ENCODE measurements at places on chromosomes 1 and 21.

GRCh38 chr1:22563671-22564602 lies 648 bp downstream of the EPHA8 start:
- no peak for DNase-seq

DNA sequence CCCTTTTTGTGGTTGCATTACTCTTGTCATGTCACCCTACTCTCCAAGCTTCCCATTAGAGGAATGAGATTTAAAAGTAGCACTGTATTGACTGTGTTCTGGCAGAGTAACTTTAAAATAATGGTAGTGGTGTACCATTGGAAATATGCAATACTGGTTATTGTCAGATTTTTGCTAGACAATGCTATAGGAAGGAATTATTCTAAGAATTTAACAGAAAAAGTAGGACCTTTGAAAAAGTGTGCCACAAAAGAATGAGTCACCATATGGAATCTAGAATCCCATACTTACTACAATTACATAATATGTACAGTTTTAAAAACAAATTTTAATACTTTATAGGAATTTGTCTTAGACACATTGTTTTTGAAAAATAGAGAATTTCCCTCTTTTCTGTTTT lies 13.8 kb downstream of the MIER1 start:
- DNase-seq, result peak; percentile 73

GRCh38 chr1:207286786-207287468 lies 34.6 kb upstream of the CD55 start:
- DNase-seq, result peak; percentile 71

- DNase-seq, result peak; percentile 38
Measured at GRCh38 chr21:33317145-33317544, 7.6 kb upstream of the IFNAR1 start.

DNA sequence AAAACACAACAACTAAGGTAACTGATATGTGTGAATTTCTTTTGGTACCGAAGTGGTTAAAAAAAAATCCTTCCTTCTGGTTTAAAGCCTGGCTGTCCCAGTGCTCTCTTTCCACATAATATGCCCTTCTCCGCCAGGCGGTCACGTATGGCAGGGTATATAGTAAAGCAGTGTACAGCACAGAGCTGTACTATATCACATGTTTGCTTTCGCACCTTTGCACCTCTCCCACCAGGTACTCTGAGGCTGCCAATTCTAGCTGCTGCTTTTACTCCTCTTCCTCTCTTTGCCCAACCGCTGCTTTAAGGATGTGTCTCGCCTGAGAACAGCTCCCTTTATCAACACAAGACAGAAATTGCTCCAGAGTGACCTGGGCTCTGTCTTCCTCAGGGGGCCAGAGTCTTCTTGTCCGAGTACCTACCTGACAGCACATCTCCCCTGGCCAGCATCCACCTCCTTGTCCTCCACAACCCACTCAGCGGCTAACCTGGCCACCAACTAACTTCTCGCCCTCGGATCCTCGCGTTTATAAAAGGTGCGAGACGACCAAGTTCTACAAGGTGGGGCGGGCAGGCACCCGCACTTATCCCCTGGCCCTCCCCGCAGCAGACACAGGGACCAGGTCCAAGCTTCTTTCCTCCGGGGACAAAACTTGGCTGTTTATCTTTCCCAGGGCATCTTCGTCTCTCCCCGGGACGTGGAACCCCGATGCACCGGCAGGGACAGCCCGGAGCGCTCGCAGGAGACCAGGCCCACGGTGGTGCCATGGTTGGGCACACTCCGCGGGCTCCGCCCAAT lies 1.6 kb downstream of the COLGALT2 start:
- no peak for DNase-seq

GRCh38 chr1:160115545-160116282 lies at the start of gene ATP1A2:
TSS of gene ATP1A2 (plus strand) at chr1:160115759. CDS start at chr1:160115862, 103 bp downstream.
- no peak for DNase-seq

- DNase-seq, result peak; percentile 41
Measured at GRCh38 chr1:22500471-22500870, 48.8 kb downstream of the ZBTB40 start.

DNA sequence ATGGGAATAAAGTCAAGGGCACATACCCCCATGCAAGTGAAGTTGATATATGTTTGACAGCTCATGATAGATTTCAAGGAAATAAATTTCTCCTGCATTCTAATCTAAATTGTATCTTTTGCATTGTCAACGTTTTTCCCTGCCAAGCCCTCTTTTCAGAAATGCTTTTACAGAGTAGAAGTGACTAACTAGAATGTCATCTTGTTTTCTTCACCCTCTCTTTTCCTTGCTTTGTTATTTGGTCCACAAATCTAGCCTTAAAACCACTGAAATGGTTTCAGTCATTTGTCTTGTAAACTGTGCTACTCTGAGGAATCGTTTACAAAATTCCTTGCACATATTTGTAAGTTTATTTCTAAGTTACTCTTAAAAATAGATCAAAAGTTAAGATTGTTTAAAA lies 600.8 kb upstream of the CXADR start:
- peak; percentile 18 for DNase-seq

GRCh38 chr1:29121516-29121935 lies 2.2 kb downstream of the TMEM200B start:
- DNase-seq, result no peak

DNA sequence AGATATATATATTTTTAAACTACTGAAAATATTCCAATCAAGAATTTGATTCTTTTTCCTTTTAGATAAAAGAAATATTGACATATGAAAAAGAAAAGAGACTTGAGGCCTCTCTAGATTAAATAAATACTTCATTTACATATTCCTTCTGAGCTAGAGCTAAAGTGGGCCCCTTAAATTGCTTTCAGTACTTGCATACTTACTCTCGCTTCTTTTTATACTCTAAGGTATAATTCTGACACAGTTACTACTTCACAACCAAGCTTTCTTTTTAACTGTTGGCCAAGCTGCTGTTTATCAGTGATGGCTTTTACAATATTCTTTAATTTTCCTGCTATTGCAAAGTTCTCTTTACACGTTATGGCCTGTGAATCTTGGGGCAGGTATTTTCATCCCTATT lies 24.6 kb downstream of the EXTL2 start:
- DNase-seq, result no peak

DNA sequence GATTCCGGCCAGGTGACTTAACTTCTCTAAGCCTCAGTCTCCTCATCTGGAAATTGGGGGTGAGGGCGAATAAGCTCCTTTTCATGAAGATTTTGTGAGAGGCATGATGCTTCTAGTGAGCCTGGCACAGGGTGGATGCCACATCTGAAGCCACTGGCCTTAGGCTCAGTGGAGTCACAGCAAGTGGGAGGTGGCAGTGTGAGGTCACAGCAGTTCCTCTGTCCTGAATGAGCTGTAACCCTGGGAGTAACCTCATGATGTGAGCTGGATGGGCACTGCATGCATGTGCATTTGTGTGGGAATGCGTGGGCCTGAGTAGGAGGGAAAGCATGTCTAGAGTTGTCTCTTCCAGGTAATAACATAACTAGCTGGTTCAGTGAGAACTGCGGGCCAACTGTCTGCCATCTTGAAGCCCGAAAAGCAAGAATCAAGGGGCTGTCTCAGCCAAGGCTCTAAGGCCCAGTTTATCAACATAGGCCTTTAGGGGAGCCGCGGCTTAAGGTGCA lies 27.0 kb upstream of the HTR1D start:
- no peak for DNase-seq

DNA sequence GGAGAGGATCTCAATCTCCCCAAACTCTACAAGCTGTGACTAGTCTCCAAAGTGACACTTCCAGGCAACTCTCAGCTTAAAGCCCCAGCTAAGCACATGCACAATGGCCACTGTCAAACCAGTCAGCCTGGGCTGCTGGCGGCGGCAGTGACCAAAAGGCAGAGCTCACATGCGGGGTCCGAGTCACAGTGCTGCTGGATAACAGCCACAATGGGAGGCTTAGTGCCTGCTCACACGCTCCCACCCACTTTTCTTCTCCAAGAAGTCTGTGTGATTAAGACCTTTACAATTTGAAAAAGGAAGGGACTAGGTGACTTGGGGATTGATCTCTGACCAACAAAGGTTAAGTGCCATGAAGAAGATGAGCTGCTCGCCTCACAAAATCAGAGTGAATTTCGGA lies 16.8 kb downstream of the RIPK4 start:
- peak; percentile 29 for DNase-seq

GRCh38 chr1:100718581-100718980 lies 961 bp upstream of the VCAM1 start:
- DNase-seq, result no peak

DNA sequence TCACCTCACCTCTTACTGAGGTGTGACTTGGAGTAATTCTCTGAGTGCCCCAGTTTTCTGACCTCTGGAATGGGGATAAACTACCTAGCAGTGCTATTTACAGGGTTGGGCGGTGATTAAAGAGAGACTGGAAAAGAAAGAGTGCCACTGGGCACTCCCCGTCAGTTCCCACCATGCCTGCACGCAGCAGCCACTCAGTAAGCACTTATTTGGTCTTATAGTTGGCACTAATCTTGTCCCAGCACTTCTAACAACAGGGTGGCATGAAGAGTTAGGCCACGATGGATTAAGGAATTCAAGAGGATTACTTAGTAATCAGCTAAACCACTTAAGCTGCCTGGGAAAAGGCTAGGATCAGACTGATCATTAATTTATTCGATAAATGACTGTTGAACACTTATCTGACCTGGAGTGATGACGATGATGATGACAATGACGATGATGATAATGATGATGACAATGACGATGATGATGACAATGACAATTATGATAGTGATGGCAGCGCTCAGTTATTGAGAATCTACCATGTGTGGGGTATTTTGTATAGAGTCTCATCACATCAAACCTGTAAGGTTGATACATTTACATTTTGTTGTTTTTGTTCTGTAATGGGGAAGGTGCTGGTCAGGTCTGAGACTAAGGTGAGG lies 5.4 kb downstream of the CITED4 start:
- DNase-seq, result no peak

- no peak for DNase-seq
Measured at GRCh38 chr1:3768811-3769390, 3.6 kb upstream of the SMIM1 start.

- DNase-seq, result peak; percentile 62
Measured at GRCh38 chr1:36369061-36369861, 16.5 kb downstream of the STK40 start.

- DNase-seq, result no peak
Measured at GRCh38 chr1:159030877-159031447, 21.3 kb downstream of the IFI16 start.

DNA sequence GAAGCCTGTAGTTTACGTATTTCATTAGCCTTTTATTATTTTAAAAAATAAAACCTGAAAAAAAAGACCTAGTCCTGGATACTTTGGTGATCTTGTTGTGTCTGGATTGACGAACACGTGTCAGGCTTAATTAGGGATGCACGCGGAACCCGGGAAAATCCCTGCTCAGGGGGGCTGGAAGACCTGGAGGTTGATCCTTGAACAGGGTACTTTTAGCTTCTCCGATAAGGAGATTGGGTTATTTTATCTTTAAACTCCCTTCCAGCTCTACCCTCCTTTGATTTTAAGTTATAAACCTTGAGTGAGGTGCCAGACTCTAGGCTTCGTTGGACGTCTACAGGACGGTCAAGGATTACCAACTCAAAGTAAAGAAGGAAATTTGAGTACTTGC lies 552 bp upstream of the ZNF691 start:
- DNase-seq, result peak; percentile 12

DNA sequence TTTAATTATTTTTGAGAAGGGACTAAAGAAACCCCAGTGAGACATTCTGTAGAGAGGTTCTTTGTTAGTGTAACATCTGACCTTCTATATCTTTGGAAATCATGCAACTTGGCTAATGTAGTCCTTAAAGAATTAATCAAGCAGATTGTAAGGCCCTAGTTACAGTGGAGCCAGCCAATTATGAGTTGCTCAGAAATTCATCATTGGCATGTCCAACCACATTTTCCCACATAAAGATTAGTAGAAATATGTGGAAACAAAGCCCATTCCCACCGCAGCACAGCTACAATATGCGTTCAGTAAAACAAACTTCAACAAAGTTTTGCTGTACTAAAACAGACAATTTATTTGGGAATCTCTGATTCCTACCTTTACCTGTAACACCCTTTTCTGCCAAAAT lies 27.8 kb downstream of the WNT2B start:
- peak; percentile 72 for DNase-seq

DNA sequence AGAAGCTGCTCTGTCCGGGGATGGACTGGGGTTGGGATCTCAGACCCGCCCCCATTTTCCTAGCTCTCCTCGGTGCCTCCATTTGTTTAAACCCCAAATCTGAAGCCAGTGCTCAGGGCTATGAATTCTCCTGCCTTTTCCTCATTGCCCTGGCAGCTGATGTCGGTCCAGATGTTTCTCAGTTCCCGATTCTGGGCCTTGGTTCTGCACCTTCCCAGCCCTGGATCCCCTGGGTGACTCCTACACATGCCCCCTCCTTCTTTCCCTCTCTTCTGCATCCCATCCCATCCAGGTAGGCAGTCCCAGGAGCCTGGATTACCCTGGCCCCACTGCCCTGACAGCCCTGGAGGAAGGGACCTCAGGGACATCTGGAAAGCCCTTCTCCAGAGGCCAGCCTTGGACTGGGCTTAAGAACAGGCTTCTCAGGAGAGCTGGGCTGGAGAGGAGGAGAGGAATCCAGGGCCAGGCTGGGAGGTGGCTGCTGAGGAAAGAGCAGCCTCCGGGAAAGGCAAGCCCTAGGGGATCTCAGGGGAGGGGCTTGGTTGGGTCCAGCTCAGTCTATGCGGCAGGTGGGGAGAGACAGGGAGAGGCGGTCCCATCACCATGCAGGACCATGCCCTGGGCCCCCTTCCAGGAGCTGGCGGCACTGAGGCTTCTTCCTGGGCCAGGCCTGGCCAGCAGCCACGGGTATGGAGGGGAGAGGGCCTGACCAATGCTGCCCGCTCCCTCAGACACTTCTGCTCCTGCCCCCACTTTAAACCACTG lies 6.8 kb upstream of the EPS8L3 start:
- no peak for DNase-seq

GRCh38 chr1:203324105-203325025 lies 19.0 kb downstream of the BTG2 start:
- DNase-seq, result no peak

GRCh38 chr1:198359024-198359653 lies 181.3 kb downstream of the ATP6V1G3 start:
- no peak for DNase-seq

DNA sequence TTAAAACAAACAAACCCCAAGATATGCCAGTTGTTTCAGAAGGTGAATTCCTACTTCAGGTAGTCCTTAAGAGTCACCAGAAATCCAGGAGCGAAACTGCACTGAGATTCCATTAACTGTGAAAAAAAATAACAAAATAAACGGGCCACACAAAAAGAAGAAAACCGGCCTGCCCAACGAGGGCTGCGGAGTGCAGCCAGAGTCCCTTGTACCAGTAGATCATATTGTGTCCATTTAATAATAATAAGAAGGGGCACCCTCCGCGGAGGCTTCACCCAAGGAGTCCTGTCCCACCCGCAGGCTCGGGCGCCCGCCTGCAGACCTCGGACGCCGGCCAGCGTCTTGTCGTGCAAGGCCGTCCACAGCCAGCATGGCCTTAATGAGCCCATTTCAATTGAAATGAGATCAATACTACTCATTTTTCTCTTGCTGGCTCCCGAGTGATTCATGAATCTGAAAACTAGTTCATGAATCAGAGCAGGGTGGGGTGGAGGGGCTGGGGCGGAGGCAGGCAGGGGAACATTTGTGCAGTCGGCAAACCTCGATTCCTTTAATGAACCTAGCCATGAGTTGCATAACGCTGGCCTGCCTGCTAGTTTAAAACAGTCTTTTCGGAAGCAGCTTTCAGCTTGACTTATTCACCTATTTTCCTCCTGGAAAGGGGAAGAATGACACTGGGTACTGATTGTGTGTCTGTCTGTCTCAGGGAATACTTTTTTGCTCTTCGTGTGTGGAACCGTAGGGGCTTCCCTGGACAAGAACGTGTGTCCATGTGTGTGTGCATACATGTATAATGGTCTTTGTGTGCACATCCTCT lies 113.1 kb upstream of the IRF2BP2 start:
- DNase-seq, result peak; percentile 92
